ENCODE measurements at places on chromosomes 12 and 14. TPM values are rescaled to one million over a fixed set of nuclear protein-coding genes. Genes with fewer than 3 reads are reported as not detected.

DNA sequence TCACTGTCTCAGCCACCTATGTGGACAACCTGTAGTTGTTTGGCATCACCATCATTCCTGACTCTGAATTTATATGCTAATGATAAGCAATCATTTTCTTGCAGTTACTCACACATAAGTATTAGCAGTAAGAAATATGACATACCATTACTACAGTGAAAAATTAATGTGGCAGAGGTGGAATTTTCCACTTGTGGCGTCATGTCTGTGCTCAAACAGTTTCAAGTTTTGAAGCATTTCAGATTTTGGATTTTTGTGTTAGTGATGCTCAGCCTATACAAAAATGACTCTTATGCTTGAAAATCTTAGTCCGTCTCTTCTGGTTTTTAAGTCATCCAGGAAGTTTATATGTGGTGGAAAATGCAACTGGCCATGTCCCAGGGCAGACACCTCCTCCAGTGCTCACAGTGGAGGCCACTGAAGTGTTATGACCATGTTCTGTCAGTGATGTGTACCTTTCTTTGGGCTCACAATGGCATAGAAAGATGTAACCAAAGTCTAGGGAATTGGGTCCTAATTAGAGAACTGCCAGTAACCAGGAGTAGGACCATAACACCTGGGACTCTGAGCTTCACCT lies 220.6 kb downstream of the SYT1 start:
- H3K4me3 ChIP-seq = no peak overlapping the region
- H3K27ac ChIP-seq = no peak overlapping the region
- DNase-seq = no peak

- H3K36me3 ChIP-seq = no peaks in the 10 kb centered on the region
- H3K27me3 ChIP-seq = no peaks in the 10 kb centered on the region
- H3K27ac ChIP-seq = no peak overlapping the region
- DNase-seq = no peak
- H3K4me3 ChIP-seq = no peak overlapping the region
- H3K4me1 ChIP-seq = no peaks in the 10 kb centered on the region
Measured at GRCh38 chr12:70327541-70327940, 38.5 kb upstream of the KCNMB4 start.

- no peak for DNase-seq
- H3K27me3 ChIP-seq = no peaks in the 10 kb centered on the region
- no peak overlapping the region for H3K27ac ChIP-seq
Measured at GRCh38 chr14:33349871-33350270, 411.2 kb downstream of the NPAS3 start.

- peaks cover 99% of the 10 kb centered on the region for H3K4me1 ChIP-seq
- DNase-seq = peak; percentile 83
- no peaks in the 10 kb centered on the region for H3K27me3 ChIP-seq
- H3K27ac ChIP-seq = peak overlapping the region; percentile 90
Measured at GRCh38 chr14:77043177-77043983, 14.9 kb upstream of the IRF2BPL start.

- peak; percentile 73 for DNase-seq
- H3K27me3 ChIP-seq = no peaks in the 10 kb centered on the region
- H3K4me3 ChIP-seq = no peak overlapping the region
- no peaks in the 10 kb centered on the region for H3K36me3 ChIP-seq
- no peak overlapping the region for H3K27ac ChIP-seq
Measured at GRCh38 chr12:131684015-131684725, 26.7 kb upstream of the SFSWAP start.

- H3K4me1 ChIP-seq = peaks cover 10% of the 10 kb centered on the region
- no peak overlapping the region for H3K4me3 ChIP-seq
- no peak overlapping the region for H3K27ac ChIP-seq
- H3K27me3 ChIP-seq = no peaks in the 10 kb centered on the region
- DNase-seq = no peak
- H3K36me3 ChIP-seq = no peaks in the 10 kb centered on the region
Measured at GRCh38 chr12:69150796-69151127, 88.6 kb upstream of the CPSF6 start.

- H3K4me1 ChIP-seq = no peaks in the 10 kb centered on the region
- DNase-seq = no peak
- H3K36me3 ChIP-seq = no peaks in the 10 kb centered on the region
- no peak overlapping the region for H3K4me3 ChIP-seq
Measured at GRCh38 chr14:35786856-35787255, 22.2 kb downstream of the RALGAPA1 start.

The KRT78 gene
- not detected for total RNA-seq

- H3K27me3 ChIP-seq = no peaks in the 10 kb centered on the region
- DNase-seq = no peak
- H3K4me1 ChIP-seq = no peaks in the 10 kb centered on the region
Measured at GRCh38 chr14:50619569-50620141, 48.5 kb downstream of the SAV1 start.

DNA sequence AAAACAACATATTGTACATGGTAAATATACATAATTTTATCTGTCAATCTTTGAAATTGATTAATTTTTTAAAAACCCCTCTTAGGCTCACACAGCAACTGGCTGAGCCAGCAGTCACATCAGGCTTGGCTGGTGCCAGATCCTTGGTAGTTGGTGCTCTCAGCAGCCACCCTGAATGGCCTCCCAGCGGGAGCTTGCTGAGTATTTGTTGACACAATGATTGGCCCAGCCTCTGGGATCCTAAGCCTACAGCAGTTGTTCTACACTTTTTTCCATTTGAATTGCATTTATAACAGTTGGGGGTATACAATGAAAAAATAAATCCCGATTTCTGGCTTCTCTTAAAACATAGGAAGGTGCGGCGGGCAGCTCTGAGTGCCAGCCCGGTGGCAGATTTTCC lies 11.1 kb downstream of the PRKAB1 start:
- peaks cover 82% of the 10 kb centered on the region for H3K36me3 ChIP-seq
- H3K27ac ChIP-seq = no peak overlapping the region
- DNase-seq = no peak
- H3K27me3 ChIP-seq = no peaks in the 10 kb centered on the region

The CLEC2D gene
- 131 TPM for total RNA-seq

GRCh38 chr12:31289441-31289840 lies 36.5 kb downstream of the SINHCAF start:
- DNase-seq = no peak
- peaks cover 61% of the 10 kb centered on the region for H3K36me3 ChIP-seq
- H3K27ac ChIP-seq = no peak overlapping the region
- no peaks in the 10 kb centered on the region for H3K4me1 ChIP-seq

- H3K36me3 ChIP-seq = no peaks in the 10 kb centered on the region
- H3K4me1 ChIP-seq = peaks cover 41% of the 10 kb centered on the region
- no peaks in the 10 kb centered on the region for H3K27me3 ChIP-seq
- H3K27ac ChIP-seq = peak overlapping the region; percentile 77
- DNase-seq = peak; percentile 77
- H3K4me3 ChIP-seq = peak overlapping the region; percentile 89
Measured at GRCh38 chr12:47773858-47774580, 981 bp downstream of the SLC48A1 start.

The ITGA5 gene
- total RNA-seq = 33.0 TPM

GRCh38 chr12:5168148-5168547 lies 124.5 kb downstream of the KCNA5 start:
- DNase-seq = no peak
- H3K4me1 ChIP-seq = no peaks in the 10 kb centered on the region
- H3K4me3 ChIP-seq = no peak overlapping the region
- H3K36me3 ChIP-seq = no peaks in the 10 kb centered on the region
- H3K27me3 ChIP-seq = no peaks in the 10 kb centered on the region
- no peak overlapping the region for H3K27ac ChIP-seq

The EML5 gene
- total RNA-seq = 3.3 TPM

The LGR5 gene
- not detected for total RNA-seq

The RABGGTA gene
- total RNA-seq = 47.4 TPM

DNA sequence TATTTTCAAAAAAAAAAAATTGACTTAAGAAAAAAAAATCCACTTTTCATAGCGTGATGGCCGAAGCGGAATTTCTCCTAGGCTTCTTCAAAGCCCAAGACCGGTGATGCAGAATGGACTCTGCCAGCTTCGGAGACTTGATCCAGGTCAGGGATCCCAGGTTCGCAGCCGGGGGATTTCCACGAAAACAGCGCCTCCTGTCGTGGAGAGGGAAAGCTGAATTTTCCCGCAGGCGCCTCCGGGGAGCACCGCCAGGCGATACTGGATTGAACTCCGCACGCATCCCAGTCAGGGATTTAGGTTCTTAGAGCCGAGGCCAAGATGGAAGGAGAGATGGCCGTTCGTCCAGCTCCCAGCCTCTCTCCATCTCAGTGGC lies 2.1 kb downstream of the TTC6 start:
- peaks cover 100% of the 10 kb centered on the region for H3K27me3 ChIP-seq
- no peak overlapping the region for H3K27ac ChIP-seq
- H3K4me1 ChIP-seq = peaks cover 14% of the 10 kb centered on the region
- no peaks in the 10 kb centered on the region for H3K36me3 ChIP-seq

The OGFOD2 gene
- total RNA-seq = 12.5 TPM

The HHIPL1 gene
- 2.8 TPM for total RNA-seq

The LRRC10 gene
- not detected for total RNA-seq

DNA sequence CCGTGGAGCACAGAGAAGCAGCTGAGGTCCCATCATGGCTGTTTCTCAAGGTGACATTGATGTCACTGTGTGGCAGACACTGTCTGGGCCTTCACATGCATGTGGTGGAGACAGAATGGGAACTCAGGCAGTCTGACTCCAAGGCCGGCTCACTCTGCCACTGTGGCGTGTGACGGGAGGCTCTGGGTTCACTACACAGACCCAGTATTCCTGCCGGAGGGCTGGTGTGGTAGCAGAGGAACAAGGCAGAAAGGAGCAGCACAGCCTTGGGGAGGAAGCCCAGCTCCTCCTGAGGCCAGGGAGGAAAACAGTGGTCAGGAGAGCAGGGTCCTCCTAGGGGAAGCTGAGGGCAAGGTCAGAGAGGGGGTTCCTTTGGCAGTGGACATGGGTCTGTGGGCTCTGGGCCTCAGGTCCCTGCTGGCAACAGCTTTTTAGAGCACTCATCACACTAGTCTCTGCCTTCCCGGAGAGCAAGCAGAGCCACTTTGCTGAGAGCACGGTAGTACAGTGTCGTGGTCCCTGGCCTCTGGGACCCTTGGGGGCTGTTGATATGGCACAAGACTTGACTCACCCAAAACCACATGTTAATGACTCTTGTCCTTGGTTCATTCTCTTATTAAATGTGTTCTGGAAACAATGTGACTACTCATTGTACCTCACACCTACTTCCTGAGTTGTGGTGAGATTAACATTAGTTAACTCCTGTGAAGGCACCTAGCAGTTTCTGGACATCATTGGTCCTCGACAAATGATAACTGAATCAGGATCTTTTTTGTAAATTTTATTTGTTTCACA lies 21.3 kb downstream of the DCAF4 start:
- H3K36me3 ChIP-seq = peaks cover 68% of the 10 kb centered on the region
- no peak overlapping the region for H3K27ac ChIP-seq
- H3K4me1 ChIP-seq = no peaks in the 10 kb centered on the region
- DNase-seq = no peak

- H3K4me3 ChIP-seq = no peak overlapping the region
- DNase-seq = no peak
Measured at GRCh38 chr14:52049721-52050588, 18.9 kb downstream of the NID2 start.

DNA sequence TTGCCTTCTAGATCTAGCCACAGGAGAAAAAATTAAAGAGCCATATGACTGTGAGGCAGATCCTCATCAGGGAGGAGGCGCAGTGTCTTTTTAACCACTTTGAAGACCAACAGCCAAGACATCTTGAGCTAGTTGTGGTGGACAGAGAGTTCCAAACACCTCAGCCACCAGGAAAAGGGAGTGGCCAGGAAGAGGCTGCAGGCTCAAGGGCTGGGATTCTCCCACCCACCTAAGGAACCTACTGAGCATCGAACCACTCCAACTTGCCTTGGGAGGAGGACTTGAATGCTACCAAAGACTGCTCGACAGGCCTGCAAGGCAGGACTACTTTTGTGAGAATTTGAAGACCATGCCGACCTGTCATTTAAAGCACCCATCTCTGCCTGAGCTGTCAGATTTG lies 14.5 kb upstream of the MDM2 start:
- H3K27me3 ChIP-seq = no peaks in the 10 kb centered on the region
- H3K4me1 ChIP-seq = no peaks in the 10 kb centered on the region
- DNase-seq = no peak
- H3K36me3 ChIP-seq = no peaks in the 10 kb centered on the region

The TMEM119 gene
- total RNA-seq = 14.1 TPM

DNA sequence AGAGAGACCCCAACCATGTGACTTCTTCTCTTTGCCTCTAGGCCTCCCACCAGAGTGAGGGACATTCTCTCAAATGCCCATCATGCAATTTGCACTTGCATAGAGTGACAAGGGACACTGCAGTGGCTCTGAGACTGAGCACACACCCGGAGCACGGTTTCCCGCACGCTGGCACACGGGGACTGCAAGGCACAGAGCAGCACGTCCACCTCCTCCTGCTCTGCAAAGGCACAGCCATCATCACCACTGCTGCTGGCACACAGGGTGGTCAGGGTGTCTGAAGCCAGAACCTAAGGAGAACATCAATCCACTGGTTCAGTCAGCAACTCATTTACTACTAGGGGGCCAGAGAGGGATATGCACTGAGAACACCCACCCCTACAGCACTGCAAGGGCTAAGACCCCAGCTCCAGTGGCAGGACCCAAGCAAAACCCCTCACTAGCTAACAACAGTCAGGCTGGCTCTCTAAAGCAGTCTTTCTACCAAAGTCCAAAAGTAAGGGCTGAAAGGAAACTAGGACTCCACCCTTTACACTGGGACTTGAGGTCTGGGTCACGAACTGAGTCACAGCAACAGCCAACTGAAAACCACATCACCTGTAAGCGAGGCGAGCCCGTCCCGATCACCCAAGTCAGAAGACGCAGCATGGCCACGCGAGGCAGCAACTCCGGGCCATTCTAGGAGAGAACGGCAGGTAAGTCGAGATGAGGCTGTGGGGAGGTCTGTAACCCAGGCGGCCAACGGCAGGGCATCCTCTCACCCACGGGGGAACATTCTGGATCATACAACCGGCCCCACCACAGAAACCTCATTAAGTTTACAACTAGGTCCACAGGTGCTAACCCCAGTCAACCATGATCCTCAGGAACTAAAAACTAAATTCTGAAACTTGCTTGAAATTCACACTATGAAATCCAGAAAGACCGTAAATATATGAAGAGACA lies 37.9 kb downstream of the GCN1 start:
- no peak overlapping the region for H3K4me3 ChIP-seq
- no peak for DNase-seq
- no peak overlapping the region for H3K27ac ChIP-seq
- H3K27me3 ChIP-seq = no peaks in the 10 kb centered on the region
- peaks cover 95% of the 10 kb centered on the region for H3K36me3 ChIP-seq

DNA sequence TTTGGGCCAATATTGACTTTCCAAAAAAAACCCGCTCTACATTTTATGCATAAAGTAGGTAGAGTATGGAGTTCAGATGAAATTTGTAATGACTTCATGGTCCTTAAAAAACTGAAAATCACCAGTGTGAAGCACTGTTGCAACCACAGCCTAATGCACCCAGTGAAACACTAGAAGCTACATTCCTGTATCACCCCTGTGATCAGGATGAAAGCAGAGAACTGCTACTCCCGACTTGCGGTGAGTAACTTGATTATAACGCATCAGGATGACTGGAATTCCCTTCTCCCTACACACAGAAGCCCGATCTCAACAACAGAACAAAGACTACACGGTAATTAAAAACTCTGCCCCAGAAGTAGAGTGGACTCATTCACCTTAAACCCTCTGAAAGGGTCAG lies 33.8 kb downstream of the SPTB start:
- no peak for DNase-seq
- no peak overlapping the region for H3K4me3 ChIP-seq
- H3K4me1 ChIP-seq = no peaks in the 10 kb centered on the region
- H3K36me3 ChIP-seq = no peaks in the 10 kb centered on the region
- no peak overlapping the region for H3K27ac ChIP-seq
